Tongue (tissue), 3 donors: ENCODE measurements at places on chromosomes 12 and 14. TPM values are rescaled to one million over a fixed set of nuclear protein-coding genes. Genes with fewer than 3 reads are reported as not detected.

DNA sequence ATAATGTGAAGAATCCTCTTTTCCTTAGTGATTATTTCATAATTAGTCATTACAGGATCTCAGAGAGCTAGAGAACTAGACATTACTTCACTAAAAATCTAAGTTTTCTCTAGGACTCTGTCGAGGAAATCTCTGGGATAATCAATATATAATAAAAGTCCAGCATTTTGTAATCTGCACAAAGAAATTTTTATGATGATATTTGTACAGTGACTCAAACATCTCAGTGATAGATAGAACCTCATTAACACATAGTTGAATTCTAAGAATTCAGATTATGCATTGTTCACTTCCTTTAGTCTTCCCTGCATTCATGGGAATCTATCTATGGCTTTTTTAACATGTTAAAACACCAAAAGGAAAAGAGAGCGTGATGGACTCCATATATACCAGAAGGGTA lies 11.0 kb downstream of the ITPR2 start:
- no peak for DNase-seq

GRCh38 chr12:20039562-20039961 lies 328.8 kb upstream of the PDE3A start:
- no peak for DNase-seq

- DNase-seq: peak; percentile 87
These were observed 428 bp downstream of the RNF41 start for GRCh38 chr12:56221232-56221756.

DNA sequence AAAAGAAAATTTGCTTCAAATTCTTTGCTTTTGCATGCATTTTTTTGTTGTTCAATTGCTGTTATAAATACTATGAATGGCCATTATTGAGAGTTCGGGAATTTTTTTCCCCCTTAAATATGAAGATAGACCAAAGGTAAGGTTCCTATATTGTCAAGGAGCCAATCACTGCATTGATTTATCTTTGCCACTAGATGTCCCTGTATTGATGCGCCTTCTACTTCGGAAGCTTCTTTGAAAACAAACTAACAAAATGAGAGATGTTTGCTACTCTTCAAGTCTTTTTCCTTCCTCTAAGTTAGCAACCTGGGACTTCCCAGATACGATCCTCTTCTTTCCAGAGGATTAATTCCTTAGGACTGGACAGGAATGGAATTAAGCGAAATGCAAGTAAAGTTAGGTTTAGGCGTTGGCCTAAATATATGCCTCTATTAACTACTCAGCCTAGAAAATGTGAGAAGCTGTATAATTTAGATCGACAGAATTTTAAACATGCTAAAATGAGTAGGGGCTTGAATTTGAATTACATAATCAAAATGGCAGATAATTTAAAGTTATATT lies 318.1 kb downstream of the AEBP2 start:
- peak; percentile 55 for DNase-seq

GRCh38 chr14:86933958-86934595 lies 1058.9 kb downstream of the GALC start:
- no peak for DNase-seq

- no peak for DNase-seq
These were observed 213.1 kb upstream of the RTL1 start for GRCh38 chr14:101116486-101117130.

GRCh38 chr12:109687250-109687649 lies 26.4 kb upstream of the FAM222A start:
- DNase-seq: no peak

DNA sequence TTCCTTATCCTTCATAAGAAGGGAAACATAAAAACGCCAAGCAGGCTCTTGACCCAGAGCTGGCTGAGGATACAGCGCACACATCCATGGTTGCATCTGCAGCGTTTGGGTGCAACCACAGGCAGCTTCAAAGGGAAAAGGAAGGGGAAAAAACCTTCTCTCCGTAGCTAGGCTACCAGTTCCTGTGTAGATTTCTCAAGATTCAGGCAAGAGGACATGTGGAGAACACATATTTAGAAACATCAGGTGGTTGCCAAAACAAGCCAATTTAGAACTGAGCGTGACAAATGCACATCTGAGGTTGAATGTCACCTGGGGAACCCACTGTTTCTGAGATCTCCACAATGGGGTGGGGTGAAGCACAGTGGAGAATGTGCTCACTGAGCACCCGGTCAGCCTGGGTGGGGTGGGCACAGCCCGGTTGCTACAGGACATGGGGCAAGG lies 78.3 kb upstream of the BDKRB2 start:
- DNase-seq: peak; percentile 22

DNA sequence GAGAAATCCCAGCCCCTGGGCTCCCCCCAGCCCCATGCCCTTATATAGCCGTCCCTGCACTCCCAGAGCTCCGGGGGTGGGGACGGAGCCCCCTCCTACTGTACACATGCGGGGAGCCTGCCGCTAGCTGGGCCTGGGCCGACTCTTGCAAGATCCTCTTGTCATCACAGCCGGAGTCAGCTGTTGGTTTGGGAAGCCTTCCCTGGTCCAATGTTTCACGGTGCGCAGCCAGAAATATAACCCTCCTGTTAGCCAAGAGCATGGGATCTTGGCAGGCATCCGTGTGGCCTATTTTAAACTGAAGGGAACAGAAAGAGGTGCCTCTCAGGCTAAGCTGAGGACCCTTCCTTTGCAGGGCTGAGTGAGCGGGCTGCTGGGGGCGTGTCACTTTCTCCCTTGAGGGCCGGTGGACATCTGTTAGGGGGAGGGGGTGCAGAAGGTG lies 175.3 kb downstream of the TSPAN9 start:
- DNase-seq: peak; percentile 99

- no peak for DNase-seq
These were observed 15.1 kb downstream of the TUNAR start for GRCh38 chr14:95891742-95892141.

GRCh38 chr14:90911121-90911520 lies 94.9 kb upstream of the TTC7B start:
- no peak for DNase-seq

DNA sequence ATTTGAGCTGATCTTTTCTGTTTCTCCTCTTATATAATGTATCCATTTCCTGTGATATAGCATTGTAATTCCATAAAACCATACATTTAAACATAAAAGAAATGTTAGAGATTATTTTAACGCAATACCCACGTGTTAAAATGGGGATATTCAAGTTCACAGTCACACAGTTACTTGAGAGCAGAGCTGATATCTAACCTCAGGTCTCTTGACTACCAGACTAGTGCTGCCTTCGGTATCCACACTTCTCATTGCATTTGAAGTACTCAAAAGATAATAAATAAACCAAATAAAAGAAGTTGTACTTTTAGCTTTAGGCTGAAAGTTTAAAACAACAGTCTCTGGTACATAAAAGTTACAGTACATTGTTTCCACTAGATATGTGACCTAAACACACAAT lies 2.9 kb downstream of the CLECL1 start:
- no peak for DNase-seq

The MIP gene
- not detected for total RNA-seq

The NPFF gene
- not detected for total RNA-seq
